Activated B cell treated with CpG ODN at 0.5 μM for 24 hours (primary cell): ENCODE measurements at places on chromosomes 7 and 10.

GRCh38 chr7:47520406-47520805 lies 61.5 kb downstream of the TNS3 start:
- no peak for DNase-seq

DNA sequence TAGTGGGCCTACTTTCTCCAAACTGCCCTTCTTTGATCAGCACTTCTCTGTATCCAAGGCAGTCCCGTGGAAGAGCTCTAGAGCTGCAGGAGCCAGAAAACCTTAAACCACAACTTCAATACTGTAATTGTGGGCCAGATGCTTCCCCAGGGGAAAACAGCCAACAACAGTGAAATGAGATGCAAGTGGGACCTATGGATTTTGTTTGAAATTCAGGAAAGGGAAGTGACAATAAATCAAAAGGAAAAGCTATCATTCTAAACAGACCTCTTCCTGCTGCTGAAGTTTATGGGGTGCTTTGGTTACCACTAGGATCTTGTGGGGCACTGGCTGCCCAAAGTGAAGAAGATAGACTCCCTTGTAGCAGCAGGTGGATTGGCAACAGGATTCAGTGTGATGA lies 1031.7 kb downstream of the LRMDA start:
- DNase-seq = no peak

DNA sequence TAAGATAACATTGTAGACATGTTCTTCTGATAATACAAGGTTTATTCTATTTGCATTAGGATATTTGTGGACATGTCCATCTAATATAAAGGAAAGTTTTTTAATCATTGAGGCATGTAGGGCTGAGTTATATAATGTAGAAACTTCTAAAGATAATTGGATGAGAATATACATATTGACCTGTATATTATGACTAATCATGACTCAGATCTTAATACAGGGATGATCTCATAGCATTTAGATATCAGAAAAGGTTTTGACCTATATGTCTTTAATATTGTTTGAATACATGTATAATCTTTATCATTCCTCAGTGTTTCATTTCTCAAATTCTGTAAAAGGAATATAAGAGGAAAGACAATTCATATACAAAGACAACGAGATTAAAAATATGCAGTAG lies 39.2 kb downstream of the CD36 start:
- no peak for DNase-seq

- no peak for DNase-seq
Observed at GRCh38 chr7:101912716-101913110, 95.3 kb downstream of the CUX1 start.

DNA sequence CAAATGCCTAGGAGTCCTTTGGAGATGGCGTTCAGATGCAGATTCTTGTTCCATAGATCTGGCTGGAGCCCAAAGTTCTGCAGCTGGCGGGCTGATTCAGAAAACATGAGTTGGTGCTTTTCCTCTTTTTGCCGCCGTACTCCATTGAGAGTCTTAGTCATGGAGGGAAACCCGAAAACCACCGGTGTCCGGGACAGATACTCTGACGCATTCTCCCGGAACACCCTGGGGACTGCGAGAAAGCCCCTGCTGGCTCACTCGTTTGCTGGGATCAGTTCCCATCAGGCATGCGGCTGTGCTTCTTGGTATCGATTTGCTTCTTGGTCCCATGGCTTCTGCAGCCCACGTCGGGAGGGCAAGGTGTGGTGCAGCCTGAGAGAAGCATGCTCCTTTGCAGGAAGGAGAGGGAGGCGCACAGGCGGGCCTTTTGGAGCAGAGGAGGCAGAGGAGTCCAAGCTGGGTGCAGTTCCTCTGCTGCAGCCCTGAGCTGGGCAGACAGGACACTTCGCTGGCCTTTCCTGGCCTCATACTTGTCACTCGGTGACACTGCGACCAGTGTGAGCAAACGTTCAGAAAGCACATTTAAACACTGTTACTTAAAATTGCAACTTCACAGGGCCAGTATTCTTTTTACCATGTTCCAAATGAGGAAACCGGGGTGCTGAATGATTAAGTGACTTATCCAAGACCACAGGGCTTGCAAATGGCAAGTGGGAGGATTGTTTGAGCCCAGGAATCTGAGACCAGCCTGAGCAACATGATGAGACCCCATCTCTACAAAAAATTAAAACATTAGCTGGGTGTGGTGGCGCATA lies 30.6 kb upstream of the PFKFB3 start:
- no peak for DNase-seq

DNA sequence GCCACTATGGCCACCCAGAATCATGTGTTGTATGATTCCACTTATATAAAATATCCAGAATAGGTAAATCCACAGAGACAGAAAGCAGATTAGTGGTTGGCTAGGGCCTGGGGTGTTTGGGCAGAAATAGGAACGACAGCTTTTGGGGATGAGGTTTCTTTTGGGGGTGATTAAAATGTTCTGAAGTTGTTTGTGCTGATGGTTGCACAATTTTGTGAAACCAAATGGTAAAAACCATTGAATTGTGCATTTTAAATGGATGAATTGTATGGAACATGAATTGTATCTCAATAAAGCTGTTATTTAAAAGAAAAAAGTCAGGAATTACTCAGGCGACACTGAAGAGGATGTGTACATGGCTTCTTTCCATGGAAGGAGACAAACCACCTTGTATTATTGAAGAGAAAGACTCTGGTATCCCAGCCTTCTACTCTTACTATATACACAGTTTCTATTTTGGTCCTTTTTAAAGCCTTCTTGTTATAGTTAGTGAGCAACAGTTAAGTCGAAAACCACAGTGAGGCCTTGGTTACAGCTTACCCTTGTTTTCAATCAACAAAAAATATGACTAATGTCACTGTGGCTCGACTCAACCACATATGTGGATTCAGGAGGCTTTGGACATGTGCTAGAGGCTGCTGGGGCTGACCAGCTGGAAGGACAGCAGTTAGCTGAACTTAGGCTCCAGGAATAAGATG lies 57.1 kb upstream of the KMT2E start:
- no peak for DNase-seq
